Activated effector memory CD4-positive, alpha-beta T cell treated with anti-CD3 and anti-CD28 coated beads, Interleukin-2, amount 50 U/mL, for 16 hours (primary cell): ENCODE measurements at places on chromosomes 13 and 19.

GRCh38 chr13:41597348-41598041 lies 140.1 kb downstream of the RGCC start:
- DNase-seq = no peak

DNA sequence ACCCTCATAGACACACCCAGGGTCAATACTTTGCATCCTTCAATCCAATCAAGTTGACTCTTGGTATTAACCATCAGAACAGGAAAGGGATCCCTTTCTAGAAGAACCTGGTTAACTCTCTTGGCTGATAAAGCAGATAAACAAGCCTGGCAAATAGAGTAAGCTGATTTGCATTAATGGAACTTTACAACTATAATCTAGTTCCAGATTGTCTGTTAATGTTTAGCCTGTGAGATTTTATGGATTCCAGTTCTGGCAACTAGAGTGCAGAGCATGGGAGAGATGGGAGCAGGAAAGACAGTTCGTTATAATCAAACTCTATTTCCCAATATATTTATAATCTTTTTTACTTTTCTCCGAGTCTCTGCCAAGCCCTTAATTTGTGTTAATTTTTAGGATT lies 272.6 kb upstream of the KLHL1 start:
- DNase-seq = no peak

GRCh38 chr13:110308656-110309359 lies 1.7 kb downstream of the COL4A2 start:
- DNase-seq = no peak

- no peak for DNase-seq
These were observed 7.6 kb downstream of the DNAJB1 start for GRCh38 chr19:14510311-14511228.

GRCh38 chr19:1356508-1356865 lies 27.2 kb upstream of the NDUFS7 start:
- DNase-seq = no peak

- no peak for DNase-seq
These were observed 141.3 kb downstream of the SLITRK6 start for GRCh38 chr13:85657942-85658341.

- DNase-seq = no peak
These were observed 68.8 kb downstream of the TSHZ3 start for GRCh38 chr19:31280287-31281006.

DNA sequence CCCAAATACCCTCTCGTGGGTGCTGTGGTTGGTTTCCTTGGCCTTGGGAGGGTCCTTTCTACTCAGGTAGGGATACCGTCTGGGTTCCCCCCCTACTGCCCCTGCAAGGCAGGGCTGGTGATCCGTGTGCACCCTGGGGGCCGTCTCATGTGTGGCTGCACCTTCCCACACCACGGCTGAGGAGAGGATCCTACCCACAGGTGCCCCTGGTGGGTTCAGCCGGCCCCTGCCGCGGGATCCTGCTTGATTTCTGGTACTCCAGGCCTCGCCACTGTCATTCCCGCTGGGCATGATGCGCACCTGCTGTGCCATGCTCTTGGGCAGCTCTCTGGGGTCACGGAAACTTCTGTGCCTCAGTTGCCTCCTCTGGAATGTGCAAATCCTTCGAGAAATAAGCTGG lies 30.8 kb downstream of the EFNA2 start:
- DNase-seq = no peak
